Stimulated activated CD8-positive, alpha-beta memory T cell treated with anti-CD3 and anti-CD28 coated beads, Interleukin-12 subunit alpha, Interleukin-12 subunit beta, amount 100 ng/mL, for 1 hour (primary cell): ENCODE measurements at places on chromosomes 12 and 14.
A peak's percentile ranks its signal among the peaks of the same experiment; 100 is the strongest.

GRCh38 chr12:27936196-27936595 lies 36.3 kb downstream of the PTHLH start:
- DNase-seq: no peak

DNA sequence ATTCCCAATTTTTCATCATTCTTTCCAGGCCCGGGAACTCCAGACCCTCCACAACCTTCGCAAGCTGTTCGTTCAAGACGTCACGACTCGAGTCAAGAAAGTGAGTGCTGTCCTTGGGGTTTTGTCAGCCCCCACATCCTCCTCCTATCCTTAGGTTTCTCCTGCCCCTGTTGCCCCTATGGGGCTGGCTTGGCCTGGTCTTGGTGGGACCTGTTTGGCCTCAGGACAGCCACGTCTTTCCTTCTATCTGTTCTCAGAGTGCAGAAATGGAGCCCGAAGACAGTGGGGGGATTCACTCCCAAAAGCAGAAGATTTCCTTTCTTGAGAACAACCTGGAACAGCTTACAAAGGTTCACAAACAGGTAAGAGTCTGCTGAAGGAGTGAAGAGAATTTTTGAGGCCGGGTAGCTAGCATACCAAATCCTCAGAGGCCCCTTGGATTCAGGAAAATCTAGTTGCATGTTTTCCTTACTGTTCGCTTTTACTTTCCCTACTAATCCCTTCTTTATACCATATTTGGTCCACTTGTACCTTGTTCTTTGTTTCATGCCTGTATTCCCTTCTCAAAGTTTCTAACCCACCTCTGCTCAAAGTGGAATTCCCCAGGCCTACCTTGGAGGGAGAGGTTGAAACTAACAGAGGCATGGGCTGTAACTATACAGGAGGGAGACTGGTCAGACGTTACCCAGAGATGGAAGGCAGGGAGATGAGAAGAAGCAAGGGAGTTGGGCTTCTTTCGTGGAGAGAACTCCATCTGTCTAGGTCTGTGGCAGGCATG lies 12.8 kb upstream of the PIP4K2C start:
- DNase-seq: no peak

DNA sequence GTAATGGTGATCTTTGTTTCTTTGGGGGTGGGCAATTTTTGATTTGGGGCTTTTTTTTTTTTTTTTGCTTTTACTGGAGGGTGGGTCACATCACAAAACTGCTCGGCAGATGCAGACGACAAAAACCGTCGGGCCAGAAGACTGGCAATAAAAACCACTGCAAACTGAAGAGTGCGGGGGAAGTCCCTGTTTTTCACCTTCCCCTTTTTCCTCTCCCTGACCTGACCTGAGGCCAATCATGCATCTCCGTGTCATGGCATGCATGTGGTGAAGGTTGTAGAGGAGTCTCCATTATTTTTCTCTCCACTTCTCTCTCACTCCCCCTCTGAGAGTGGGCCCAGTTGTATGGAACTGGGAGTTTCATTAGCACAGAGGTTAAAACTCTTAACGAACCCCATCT lies 57.5 kb downstream of the AP5M1 start:
- DNase-seq: no peak

DNA sequence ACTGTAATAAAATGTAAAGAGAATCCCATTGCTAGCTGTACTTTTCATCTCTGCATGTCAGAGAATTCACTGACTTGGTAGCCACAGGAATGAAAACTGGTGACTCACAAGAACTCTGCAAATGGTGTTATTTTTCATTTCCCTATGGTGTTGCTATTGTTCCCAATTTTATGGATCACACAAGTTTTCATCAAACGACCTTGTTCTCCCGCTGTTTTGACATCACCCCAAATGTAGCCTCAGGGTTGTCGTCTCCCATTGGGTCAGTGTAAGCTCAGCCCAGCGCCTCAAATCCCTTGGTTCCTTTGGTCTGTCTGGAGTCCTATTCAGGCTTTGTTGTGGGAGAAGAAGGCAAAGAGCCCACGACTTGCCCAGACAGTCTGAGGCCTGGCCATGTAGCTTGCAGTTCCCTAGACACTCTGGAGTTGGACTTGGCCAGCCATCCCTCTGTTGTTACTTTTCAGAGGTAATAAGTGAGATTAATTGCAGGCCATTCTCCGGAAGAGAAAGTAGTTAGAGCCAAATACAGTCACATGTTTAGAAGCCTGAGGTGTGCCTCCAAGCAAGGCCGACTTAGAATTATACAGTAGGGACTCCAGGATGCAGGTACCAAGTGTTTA lies 159.2 kb downstream of the TGFB3 start:
- no peak for DNase-seq

- DNase-seq: peak; percentile 39
Observed at GRCh38 chr12:122227341-122227740, 1.5 kb upstream of the DIABLO start.

DNA sequence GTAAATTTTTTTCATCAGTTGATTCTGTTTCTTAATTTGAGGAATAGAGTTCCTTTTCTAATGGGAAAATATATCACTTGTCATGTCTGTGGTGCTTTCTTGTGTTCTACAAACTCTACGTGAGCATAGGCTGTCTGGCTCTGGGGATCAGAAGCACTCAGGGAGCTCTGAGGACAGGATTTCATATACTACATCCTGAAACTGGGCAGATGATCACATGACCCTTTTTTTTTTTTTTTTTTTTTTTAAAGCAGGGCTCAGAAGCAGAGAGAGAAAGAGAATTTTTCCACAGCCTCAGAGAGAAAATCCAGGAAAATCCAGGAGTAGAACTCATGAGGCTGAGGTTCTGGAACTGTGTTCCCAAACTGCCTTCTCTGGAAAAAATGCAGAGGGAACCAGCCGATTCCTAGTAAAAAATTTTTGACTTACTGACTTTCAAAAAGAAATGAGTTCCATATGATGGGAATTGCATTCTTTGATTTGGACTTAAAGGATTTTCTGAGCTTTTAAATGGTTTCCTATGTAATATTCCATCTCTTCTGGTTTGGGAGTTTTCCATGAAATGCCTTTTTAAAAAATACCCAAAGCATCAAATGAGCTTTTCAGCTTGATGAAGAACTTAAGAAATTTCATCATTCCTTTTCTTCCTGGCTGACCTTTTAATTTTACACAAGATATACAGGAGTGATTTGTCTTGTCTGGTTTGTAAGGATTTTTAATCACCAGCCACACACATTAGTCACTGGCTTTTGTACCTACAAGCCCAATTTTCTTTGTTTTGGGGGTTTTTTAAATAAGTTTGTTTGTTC lies 183.1 kb upstream of the HIF1A start:
- no peak for DNase-seq

DNA sequence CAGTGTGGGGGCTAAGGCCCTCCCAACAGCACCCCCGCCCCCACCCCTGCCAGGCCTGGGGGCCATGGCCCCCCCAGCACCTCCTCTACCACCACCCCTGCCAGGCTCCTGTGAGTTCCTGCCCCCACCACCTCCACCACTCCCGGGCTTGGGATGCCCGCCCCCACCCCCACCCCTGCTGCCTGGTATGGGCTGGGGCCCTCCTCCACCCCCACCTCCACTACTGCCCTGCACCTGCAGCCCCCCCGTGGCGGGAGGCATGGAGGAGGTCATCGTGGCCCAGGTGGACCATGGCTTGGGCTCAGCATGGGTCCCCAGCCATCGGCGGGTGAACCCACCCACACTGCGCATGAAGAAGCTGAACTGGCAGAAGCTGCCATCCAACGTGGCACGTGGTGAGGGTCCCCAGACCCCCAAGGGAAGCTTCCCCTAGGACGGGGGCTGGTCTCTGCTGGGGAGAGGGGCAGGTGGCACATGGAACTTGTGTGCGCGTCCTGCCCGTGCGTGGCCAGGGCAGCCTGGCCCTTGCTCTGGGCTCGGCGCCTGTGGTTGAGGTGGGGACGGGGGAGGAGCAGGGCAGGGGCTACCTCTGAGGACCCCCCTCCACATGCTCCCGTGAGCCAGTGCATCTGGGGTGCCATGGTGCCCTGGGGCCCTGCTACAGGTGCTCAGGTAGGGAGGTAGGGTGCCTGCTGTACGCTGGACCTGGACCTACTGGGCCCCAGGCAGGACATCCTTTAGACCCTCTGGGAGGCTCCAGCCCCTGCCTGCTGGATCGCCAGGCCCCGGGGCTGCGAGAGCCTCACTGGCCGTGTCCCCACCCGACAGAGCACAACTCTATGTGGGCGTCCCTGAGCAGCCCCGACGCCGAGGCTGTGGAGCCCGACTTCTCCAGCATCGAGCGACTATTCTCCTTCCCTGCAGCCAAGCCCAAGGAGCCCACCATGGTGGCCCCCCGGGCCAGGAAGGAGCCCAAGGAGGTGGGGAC lies 16.1 kb upstream of the ADSS1 start:
- no peak for DNase-seq

- DNase-seq: no peak
Observed at GRCh38 chr14:60206837-60207533, 41.8 kb upstream of the DHRS7 start.

GRCh38 chr12:5461966-5462365 lies 30.1 kb downstream of the NTF3 start:
- DNase-seq: no peak

DNA sequence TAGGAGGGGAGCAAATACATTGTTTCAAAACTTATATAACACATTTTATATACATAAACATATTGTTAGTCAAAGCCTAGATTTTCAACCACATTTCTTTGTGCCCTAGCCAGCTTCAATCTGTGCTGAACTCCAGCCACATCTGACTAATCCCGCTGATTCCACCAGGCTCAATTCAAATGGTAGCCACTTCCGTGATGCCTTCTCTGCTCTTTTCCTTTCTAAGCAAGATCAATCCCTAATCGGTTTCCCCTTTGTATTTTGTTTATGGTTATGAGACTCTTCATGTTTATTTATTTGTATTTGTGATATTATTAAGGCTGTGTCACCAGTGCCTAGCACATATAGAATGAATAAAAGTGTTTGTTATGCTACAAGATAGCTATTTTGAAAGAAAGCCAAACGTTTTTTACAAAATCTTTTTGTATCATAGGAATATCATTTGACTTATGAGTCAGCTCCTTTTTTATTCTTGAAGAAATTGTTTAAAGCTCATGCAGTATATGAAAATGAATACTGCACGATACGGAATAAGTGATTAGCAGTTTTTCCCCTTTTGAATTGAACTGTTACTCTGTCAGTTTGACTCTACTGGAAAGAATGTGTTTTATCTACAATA lies 110.2 kb downstream of the PLEKHA5 start:
- no peak for DNase-seq

DNA sequence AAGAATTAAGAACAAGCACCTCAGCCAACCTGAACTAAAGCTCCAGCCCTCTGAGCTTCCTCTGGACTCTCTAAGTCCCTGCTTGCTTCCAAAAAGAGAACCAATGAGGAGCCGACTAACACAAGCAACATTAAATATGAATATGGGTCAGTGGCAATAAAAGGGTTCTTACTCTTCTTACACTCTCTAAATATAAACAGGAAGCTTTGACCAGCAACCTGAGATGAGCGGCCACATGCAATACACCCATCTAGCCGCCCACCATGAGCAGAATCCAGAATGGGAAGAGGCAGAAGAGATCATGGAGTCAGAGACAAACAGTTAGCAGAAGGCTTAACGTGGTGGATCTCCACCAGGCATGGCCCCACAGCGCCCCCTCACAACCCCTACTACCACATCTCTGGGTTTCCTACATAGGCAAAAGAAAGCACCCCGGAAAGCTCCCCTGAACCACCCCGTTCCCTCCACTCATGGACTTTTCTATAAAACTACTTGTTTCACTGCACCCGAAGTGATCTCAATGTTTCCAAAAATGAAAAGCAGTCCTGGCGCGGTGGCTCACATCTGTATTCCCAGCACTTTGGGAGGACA lies 59.4 kb downstream of the TTC7B start:
- DNase-seq: no peak

DNA sequence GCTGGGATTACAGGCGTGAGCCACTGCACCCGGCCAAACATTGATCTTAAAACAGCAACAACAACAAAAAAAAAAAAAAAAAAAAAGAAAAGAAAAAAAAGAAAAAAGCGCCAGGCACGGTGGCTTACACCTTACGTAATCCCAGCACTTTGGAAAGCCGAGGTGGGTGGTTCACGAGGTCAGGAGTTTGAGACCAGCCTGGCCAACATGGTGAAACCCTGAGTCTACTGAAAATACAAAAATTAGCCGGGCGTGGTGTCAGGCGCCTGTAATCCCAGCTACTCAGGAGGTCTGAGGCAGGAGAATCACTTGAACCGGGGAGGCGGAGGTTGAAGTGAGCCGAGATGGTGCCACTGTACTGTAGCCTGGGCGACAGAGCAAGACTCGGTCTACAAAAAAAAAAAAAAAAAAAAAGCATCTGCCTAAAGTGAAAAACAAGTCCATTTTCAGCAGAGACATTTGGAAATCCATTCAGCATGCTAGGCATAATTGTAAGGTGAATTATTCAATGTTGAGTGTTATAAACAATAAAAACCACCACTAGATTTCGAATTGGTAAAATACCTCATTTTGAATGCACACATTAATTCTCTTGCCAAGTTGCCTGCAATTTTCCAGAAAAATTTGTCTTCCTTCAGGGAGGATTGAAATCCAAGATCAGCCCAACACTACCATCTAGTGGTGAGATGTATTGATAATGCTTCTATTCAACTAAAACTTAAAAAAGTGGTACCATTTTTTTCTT lies 8.0 kb upstream of the CERS5 start:
- DNase-seq: no peak

DNA sequence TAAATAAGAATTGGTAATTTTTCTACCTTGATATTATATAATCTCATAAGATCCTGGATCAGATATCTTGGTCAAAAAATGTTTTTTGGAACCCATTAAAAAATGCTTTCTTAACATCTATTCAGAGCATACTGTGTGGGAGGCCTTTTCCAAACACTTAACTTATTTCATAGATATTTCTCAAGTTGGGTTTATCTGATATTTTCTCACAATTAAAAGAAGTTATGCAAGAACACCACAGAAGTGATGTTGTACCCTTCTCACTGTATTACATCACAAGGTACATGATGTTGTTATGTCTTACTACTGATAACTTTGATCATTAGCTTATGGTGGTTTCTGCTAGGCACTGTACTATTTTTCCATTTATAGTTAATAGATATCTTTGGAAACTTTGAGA lies 23.4 kb upstream of the PRPF39 start:
- no peak for DNase-seq

GRCh38 chr14:24032727-24033418 lies 18.9 kb upstream of the CARMIL3 start:
- DNase-seq: no peak

- no peak for DNase-seq
Observed at GRCh38 chr12:66379616-66380015, 77.3 kb downstream of the HELB start.

GRCh38 chr14:102510616-102511520 lies 1.3 kb upstream of the ANKRD9 start:
- no peak for DNase-seq

DNA sequence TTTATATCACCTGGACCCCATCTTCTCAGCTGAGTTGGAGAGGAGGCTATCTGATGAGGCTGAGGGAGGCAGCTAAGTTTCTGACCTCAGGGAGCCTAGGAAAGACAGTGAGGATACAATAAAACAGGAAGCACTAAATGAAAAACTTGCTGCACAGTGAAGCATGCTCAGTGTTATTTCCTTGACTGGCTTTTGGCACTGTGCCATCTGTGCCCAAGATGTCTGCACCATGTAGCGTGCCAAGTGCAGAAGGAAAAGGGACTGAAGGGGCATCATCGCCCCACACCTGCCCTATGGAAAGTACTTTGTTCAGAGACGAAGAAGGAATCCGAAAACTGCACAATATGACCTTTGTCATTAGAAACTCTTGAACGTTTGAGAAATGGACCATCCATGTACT lies 102.7 kb downstream of the ANO4 start:
- no peak for DNase-seq

- no peak for DNase-seq
Observed at GRCh38 chr12:43210485-43211192, 341.4 kb downstream of the ADAMTS20 start.

- no peak for DNase-seq
Observed at GRCh38 chr14:76957224-76957891, 71.2 kb downstream of the IRF2BPL start.

- no peak for DNase-seq
Observed at GRCh38 chr12:29970501-29970900, 186.8 kb upstream of the TMTC1 start.
